ENCODE measurements at places on chromosomes 5 and 9. TPM values are rescaled to one million over a fixed set of nuclear protein-coding genes. Genes with fewer than 3 reads are reported as not detected.
A peak's percentile ranks its signal among the peaks of the same experiment; 100 is the strongest.

The SLC27A6 gene
- 1.8 TPM for total RNA-seq

The TEX48 gene
- total RNA-seq: not detected

The OR1J4 gene
- total RNA-seq: 0.20 TPM

The MAML1 gene
- total RNA-seq: 15.4 TPM

The GDA gene
- total RNA-seq: 0.52 TPM

The LCN15 gene
- total RNA-seq: not detected

The VLDLR gene
- 26.6 TPM for total RNA-seq

The BDP1 gene
- 14.1 TPM for total RNA-seq

The OMD gene
- 0.40 TPM for total RNA-seq

The SEMA4D gene
- 30.4 TPM for total RNA-seq

The MARCOL gene
- total RNA-seq: not detected

The KCTD16 gene
- not detected for total RNA-seq

The HNRNPK gene
- total RNA-seq: 349 TPM

DNA sequence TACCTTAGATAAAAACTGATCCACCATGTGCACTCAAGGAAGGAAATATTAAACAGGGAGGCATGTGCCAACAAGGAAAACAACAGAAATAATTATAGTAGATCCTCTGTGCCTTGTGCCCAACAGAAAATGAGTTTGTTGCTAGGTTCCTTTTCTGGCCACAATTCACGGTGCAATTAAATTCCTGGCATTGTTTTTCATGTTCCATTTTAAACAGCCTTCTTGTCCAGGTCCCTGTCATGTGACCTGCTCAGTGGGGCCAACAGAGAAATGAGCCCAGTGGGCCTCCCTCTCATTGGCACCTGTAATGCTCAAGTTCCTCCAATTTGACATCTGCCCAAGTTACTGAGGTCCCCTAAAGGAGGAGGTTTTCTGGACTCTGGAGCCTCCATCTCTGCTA lies 56.5 kb downstream of the SPOCK1 start:
- no peak for ATAC-seq

- no peak for ATAC-seq
These were observed 56.7 kb upstream of the GRIN3A start for GRCh38 chr9:101795147-101795546.

DNA sequence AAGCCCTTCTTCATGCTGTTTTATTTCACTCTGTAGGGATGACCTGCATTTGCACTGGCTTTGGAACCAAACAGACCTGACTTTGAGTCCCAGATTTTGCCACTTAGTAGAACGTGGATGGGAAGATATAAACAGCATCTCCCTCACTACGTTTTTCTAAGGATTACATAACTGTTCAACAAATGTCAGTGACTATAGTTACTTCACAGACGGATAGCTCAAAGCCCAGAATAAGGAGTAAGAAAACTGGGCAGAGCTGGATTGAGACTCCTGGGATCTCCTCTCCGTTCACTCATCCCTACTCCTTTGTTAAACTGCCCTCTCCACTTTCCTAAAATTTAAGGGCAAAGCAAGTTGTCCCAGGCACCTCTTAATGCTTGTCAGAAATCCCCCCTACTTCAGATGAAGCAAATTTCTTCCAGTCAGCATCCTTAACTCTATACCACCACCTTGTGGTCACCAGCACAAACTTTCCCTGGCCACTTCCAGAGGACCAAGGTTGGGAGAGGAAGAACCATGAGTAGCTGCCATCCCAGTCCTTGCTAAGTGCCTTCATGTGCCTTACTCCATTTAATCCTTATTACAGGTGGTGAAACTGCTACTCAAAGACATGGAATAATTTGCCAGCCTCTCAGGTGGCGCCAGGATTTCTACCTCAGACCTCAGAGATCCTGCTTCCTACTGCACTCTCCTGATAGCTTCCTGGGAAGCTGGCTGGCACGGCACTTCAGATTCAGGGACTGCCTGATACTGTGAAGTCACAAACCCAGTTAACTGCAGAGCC lies 38.4 kb downstream of the EGR1 start:
- peak; percentile 55 for ATAC-seq

DNA sequence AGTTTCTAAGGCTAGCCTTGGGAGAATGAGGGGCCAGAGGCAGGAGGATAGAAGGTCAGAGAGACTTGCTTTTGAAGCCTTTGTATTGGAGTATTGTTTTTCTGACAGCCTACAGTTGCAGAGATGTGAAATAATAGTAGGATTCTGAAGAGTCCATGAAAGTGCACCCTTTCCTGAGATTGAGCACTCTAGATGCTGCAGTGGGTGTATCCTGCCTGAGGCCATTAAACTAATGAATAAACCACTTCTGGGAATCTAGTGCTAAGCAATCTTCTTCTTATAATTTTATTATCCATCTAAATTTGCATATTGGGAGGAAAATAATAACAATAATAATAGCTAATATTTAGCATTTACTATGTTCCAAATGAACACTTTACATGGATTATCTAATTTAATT lies 19.3 kb upstream of the NNT start:
- ATAC-seq: no peak

GRCh38 chr5:100877274-100877673 lies 25.8 kb downstream of the ST8SIA4 start:
- ATAC-seq: peak; percentile 63

GRCh38 chr5:66144834-66145390 lies 812 bp downstream of the SREK1 start:
- peak; percentile 54 for ATAC-seq

DNA sequence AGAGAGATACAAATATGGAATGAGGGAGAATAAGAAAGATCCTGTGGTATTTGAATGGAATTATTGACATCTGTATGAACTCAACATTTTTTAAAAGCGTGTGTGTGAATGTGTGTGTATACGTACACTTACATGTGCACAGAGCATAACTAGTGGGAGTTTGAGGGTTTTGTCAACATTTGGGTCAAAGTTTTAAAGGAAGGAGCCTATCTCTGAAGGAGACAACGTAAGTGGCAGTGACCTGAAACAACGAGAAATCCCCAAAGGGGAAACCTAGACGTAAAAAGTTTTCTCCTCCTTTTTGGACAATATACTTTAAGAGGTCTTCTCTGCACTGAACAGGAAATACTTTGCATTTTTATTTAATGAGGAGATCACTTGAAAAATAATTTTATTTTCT lies 40.2 kb upstream of the DTWD2 start:
- no peak for ATAC-seq

GRCh38 chr5:96968614-96969013 lies 32.7 kb downstream of the LNPEP start:
- no peak for ATAC-seq

DNA sequence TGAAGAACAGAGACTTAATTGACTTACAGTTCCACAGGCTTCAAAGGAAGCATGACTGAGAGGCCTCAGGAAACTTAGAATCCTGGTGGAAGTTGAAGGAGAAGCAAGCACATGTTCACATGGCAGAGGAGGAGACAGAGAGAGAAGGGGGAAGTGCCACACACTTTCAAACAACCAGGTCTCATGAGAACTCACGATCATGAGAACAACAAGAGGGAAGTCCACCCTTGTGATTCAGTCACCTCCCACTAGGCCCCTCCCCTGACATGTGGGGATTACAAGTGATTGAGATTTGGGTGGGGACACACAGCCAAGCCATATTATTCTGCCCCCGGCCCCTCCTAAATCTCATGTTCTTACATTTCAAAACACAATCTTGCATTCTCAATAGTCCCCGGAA lies 19.5 kb downstream of the NR3C1 start:
- ATAC-seq: no peak

DNA sequence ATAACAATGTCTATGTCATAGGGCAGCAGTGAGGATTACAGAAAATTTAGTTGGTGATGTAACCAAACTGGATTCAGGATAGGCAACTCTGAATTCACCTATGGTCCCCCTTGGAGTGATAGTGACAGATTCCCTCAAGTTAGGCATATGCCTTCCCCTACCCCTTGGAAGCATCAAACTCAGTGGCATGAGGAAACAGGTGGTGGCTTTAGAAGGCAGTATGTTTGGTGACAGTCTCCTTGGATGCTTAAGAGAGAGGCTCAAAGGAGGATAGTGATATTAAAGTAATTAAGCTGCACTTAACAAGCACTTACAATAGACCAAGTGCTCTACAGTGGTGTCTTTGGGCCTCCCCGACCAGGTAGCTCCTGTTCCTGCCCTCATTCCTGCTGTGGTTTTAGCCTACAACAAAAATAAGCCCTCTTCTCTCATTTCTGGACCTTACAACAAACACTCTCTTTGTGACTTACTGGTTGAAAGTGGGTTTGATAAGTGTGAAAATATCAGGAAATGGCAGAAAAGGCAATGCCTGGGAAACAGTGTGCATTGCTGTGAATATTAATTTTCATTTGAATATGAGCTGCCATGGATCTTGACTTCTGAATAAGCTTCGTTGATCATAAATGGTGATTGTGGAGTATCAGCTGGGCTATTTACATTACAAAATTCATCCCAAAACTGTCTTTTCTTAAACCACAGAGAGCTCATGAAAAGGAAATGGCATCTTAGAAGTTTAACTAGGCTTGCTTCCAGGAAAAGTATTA lies 29.2 kb downstream of the NR4A3 start:
- no peak for ATAC-seq

DNA sequence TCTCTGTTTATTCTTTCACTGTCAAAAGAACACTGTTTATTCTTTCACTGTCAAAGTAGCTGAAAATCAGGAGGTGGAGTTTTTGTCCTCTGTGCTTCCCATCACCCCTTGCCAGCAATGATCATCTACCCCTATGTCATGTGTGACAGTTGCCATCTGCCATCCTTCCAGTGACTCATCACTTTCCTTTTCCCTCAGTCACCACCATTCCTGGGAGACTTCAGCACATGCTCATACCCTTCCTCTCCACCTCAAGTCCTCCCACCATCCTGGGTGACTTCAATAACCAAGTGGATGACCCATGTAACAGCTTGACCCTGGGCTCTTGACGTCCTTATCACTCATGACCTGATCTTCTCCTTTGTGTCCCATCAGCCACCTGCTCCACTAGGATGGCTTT lies 43.3 kb upstream of the RASEF start:
- ATAC-seq: no peak

DNA sequence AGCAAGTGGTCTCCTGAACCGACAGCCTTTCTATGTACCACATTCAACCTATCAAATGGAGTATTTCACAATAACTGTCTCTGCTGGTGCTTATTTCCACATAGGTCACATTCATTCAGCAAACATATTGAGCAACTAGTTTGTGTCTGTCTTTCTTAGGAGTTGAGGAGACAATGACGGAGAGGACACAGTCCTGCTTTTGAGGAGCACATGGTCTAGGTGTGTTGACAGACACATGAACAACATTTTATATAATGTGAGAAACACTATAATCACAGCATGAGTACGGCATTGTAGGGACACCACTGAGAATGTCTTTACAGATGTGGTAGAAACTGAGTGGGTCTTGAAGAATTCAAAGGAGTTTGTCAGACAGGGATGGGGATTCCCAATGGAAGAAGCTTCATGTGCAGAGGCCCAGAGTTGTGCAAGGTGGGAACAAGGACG lies 28.5 kb downstream of the NFIL3 start:
- ATAC-seq: peak; percentile 76

GRCh38 chr5:13766236-13766635 lies 178.3 kb downstream of the DNAH5 start:
- ATAC-seq: no peak

- no peak for ATAC-seq
These were observed 780.5 kb upstream of the ZNF608 start for GRCh38 chr5:125526966-125527365.

DNA sequence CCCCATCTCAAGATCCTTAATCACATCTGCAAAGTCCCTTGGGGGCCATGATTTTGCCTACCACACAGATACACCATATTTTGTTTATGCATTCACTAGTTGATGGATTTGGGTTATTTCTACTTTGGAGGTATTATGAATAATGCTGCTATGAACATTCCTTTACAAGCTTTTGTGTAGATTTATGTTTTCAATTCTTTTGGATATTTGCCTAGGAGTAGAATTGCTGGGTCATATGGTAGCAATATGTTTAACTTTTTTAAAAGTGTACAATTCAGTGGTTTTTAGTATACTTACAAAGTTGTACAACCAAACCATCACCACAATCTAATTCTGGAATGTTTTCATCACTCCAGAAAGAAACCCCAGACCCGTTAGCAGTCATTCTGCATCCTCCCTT lies 7.8 kb upstream of the ANP32B start:
- ATAC-seq: no peak

DNA sequence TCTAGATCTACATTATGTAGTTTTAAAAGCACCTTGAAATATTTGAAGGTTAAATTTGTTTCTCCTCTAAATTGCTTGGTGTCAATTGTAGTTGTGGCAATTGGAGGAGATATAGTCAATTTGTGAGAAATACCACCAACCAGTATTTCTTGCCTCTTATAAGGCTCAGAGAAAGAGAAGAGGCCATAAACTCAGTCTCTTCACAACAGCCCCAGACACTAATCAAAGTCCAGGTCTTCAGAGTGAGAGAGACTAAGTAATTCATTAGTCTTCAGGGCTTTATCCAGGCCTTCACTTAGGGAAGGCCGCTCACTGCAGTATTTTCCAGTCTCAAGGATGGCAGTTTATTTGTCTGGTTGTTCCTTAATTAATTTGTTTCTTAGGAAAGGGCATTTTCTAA lies 168.0 kb upstream of the RGMB start:
- no peak for ATAC-seq

DNA sequence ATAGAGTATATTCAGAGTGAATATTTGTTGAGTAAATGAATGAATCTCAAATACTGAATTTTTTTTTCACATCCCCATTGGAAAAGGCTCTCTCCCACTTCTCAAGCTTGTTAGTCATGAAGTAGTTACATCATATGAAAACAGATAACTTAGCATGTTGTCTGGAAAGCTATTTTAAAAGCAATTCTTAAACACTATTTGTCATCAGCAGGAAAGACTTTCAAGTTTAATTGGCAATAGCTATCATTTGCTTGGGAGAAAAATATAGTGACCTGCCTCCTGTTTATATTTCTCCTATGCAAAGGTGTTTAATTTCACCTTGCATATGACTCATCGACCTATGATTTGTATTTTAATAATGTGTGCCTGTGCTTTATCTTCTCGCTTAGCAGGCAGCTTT lies 499.8 kb upstream of the GRIA1 start:
- no peak for ATAC-seq

- ATAC-seq: peak; percentile 22
These were observed 9.2 kb upstream of the ERAP1 start for GRCh38 chr5:96816991-96817390.

GRCh38 chr5:173624282-173624681 lies 7.8 kb upstream of the BOD1 start:
- ATAC-seq: no peak

DNA sequence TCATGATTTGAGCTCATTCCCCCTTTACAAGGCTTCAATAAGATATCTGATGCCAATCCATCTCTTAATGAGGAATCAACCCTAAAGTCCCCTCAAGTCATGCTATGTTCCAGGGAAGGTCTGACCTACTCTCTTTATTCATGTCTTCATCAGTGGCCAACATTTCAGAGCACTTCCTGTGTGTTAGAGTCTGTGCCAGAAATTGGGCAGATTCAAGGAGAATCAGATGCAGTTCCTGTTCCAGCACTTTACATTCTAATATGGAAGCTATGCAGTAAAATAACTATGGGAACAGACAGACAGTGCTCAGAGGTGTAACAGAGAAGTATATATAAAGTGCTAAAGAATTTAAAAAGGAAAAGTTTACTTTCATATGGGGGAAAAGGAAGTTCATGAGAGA lies 193.4 kb upstream of the NR4A3 start:
- ATAC-seq: no peak

GRCh38 chr9:15150939-15151338 lies 156.1 kb downstream of the TTC39B start:
- no peak for ATAC-seq

Measured in esophagus mucosa (tissue), 1 donor.